ENCODE measurements at places on chromosomes 2 and 18.
A peak's percentile ranks its signal among the peaks of the same experiment; 100 is the strongest.

GRCh38 chr2:148746973-148747372, 102.4 kb downstream of the EPC2 start:
- peaks cover 3% of the 10 kb centered on the region for H3K4me1 ChIP-seq
- no peaks in the 10 kb centered on the region for H3K27me3 ChIP-seq
- H3K36me3 ChIP-seq: peaks cover 3% of the 10 kb centered on the region
- H3K27ac ChIP-seq: no peak overlapping the region
- no peak for DNase-seq
- no peak overlapping the region for H3K4me3 ChIP-seq

DNA sequence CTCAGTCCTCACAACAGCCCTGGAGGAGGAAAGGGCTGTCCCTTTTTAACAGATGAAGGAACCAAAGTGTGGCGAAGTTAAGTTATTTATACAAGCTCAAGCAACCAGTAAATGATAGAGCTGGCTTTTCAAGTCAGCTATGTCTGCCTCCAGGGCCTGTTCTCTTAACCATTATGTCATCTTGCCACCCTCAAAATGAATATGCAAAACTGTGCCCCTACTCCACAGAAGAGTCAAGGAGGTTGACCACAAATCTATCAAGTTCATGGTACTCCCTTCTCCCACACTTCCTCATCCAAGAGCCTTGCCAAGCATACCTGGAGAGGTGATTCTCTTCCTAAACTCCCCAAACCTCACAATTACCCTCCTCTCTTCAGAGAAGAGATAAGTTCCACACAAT, 37.3 kb upstream of the CREB1 start:
- no peaks in the 10 kb centered on the region for H3K27me3 ChIP-seq
- no peak for DNase-seq
- no peaks in the 10 kb centered on the region for H3K36me3 ChIP-seq
- no peak overlapping the region for H3K27ac ChIP-seq

- H3K27me3 ChIP-seq: no peaks in the 10 kb centered on the region
- H3K36me3 ChIP-seq: no peaks in the 10 kb centered on the region
- no peak overlapping the region for H3K4me3 ChIP-seq
- H3K27ac ChIP-seq: no peak overlapping the region
- DNase-seq: no peak
These were observed 100.3 kb upstream of the TMEM200C start for GRCh38 chr18:5995626-5996025.

DNA sequence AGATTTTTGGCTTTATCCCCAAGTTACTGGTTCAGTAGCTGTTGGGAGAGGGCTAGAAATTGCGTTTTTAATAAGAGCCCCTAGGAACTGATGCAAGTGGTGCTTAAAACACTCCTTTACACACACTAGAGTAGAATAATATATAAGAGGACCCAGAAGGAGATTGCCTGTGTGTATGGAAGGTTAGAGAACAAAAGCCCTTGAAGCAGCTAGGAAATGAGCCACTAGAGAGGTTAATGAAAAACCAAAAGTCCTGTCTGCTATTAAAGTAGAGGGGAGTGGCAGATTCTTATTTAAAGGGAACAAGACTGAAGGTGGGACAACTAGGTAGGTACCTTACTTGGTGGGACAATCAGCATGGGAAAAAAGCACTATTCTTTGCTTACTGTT, 14.4 kb upstream of the SLC39A10 start:
- no peak for DNase-seq
- H3K4me3 ChIP-seq: no peak overlapping the region
- H3K36me3 ChIP-seq: no peaks in the 10 kb centered on the region
- H3K4me1 ChIP-seq: no peaks in the 10 kb centered on the region

- no peaks in the 10 kb centered on the region for H3K36me3 ChIP-seq
- DNase-seq: no peak
- H3K4me3 ChIP-seq: peak overlapping the region; percentile 84
- H3K4me1 ChIP-seq: peaks cover 35% of the 10 kb centered on the region
- H3K27ac ChIP-seq: peak overlapping the region; percentile 81
These were observed 1.9 kb downstream of the MEX3C start for GRCh38 chr18:51195451-51196117.

GRCh38 chr18:32922951-32923430, 150.2 kb upstream of the KLHL14 start:
- H3K27me3 ChIP-seq: no peaks in the 10 kb centered on the region
- DNase-seq: no peak
- H3K4me3 ChIP-seq: no peak overlapping the region

DNA sequence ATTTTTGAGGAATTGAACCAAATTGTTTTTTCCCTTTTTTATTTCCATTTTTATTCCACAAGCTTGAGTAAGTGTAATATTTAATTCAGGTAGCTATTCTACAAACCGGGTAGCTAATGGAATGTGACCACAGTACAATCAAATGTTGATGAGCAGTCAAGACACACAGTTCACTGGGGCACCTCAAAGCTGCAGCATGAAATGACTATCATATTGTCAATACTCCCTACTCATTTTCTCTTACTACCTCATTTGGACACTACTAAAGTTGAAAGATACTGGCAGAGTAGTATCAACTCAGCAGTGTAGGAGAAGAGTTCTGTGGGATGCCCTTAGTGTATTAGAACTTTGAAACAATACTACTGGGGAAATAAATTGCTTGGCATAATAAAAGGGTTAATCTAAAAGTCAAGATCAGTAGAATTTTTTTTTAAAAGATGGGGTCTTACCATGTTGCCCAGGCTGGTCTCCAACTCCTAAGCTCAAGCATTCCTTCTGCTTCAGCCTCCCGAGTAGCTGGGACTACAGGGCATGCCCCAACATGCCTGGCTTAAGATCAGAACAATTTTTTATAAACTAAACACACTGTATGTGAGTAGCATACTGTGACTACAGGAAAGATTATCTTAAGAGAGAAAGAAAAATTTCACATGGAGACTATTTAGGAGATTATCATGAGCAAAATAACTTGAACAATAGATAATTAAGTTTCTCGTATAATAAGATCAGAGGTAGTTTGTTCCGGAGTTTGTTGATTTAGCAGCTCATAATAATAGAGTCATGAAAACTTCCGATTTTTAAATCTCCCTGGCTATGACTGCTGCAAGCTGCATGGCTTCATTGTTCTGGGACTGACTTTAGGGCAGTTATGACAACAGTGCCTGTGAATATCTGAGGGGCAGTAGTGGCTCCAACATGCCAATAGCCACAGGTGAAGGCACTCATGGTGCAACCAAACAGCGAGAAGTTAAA, 43.7 kb downstream of the MYO3B start:
- H3K36me3 ChIP-seq: no peaks in the 10 kb centered on the region
- DNase-seq: no peak
- no peak overlapping the region for H3K27ac ChIP-seq
- no peaks in the 10 kb centered on the region for H3K4me1 ChIP-seq

GRCh38 chr2:397521-397920, 109.6 kb upstream of the ALKAL2 start:
- no peak overlapping the region for H3K27ac ChIP-seq
- H3K4me1 ChIP-seq: no peaks in the 10 kb centered on the region
- no peaks in the 10 kb centered on the region for H3K27me3 ChIP-seq
- H3K36me3 ChIP-seq: no peaks in the 10 kb centered on the region

DNA sequence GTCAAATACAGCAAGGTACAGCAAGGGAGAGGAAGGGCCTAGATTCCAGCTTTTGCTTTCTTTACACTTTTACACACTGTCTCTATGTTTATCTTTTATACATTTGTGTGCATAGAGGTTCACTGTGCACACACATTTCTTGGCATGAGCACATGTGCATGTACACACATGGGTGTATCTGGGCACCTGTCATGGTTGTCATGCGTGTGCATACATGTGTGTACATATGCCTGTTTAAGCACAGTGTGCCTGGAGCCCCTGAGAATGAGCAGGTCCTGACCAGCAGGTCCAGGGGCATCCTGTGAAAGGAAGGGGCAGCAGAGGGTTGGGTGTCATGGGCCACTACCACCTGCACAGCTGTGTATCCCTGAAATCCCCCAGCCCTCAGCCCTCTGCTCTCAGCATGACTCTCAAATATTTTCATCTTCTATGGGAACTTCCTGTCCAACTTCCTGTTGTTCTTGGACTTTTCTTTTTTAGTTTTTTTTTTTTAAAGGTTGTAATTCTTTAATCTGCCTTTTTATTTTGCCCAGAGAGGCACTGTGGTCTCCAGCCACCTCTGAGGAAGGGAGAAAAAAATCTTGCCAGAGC, 97.0 kb upstream of the EPAS1 start:
- DNase-seq: no peak
- H3K27ac ChIP-seq: no peak overlapping the region
- H3K27me3 ChIP-seq: no peaks in the 10 kb centered on the region
- peaks cover 7% of the 10 kb centered on the region for H3K4me1 ChIP-seq
- no peak overlapping the region for H3K4me3 ChIP-seq

GRCh38 chr2:189302274-189302948, 122.8 kb upstream of the COL5A2 start:
- DNase-seq: no peak
- H3K36me3 ChIP-seq: no peaks in the 10 kb centered on the region
- no peak overlapping the region for H3K27ac ChIP-seq
- no peaks in the 10 kb centered on the region for H3K27me3 ChIP-seq
- no peak overlapping the region for H3K4me3 ChIP-seq

DNA sequence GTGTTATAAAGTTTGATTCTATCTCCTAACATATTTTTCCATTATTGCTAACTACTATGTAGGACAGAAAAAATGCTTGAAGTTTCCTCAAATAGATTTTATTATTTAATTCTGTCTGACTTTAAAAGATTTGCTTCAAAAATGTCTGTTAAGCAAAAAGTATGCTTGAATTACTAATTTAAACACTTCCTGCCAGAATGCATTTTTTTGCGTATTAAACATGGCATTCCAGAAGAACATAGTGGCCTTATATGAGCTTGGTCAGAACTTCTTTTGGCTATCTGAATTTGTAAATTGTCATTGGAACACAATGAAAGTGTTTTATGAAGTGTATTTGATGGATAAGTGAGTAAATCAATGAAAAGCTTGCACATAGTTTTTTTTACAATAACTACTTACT, 37.8 kb downstream of the MBD5 start:
- no peak overlapping the region for H3K27ac ChIP-seq
- H3K4me1 ChIP-seq: no peaks in the 10 kb centered on the region
- no peaks in the 10 kb centered on the region for H3K27me3 ChIP-seq
- H3K36me3 ChIP-seq: peaks cover 4% of the 10 kb centered on the region

GRCh38 chr2:55649211-55649610, 31.8 kb upstream of the PPP4R3B start:
- peaks cover 10% of the 10 kb centered on the region for H3K36me3 ChIP-seq
- no peaks in the 10 kb centered on the region for H3K27me3 ChIP-seq
- no peaks in the 10 kb centered on the region for H3K4me1 ChIP-seq

GRCh38 chr2:3320910-3321605, 56.6 kb downstream of the EIPR1 start:
- peaks cover 2% of the 10 kb centered on the region for H3K36me3 ChIP-seq
- H3K27ac ChIP-seq: no peak overlapping the region
- no peak for DNase-seq

- no peak overlapping the region for H3K4me3 ChIP-seq
- no peak for DNase-seq
- H3K36me3 ChIP-seq: no peaks in the 10 kb centered on the region
- no peaks in the 10 kb centered on the region for H3K27me3 ChIP-seq
- no peaks in the 10 kb centered on the region for H3K4me1 ChIP-seq
- no peak overlapping the region for H3K27ac ChIP-seq
These were observed 605 bp downstream of the SLC9A4 start for GRCh38 chr2:102473631-102474030.
